ENCODE measurements at places on chromosomes 1 and 21.

- DNase-seq: peak; percentile 72
These were observed 74.9 kb upstream of the ANGPTL1 start for GRCh38 chr1:178945763-178946266.

GRCh38 chr1:118973032-118973431 lies 15.1 kb downstream of the TBX15 start:
- no peak for DNase-seq

GRCh38 chr1:27945020-27945419 lies 10.2 kb downstream of the SMPDL3B start:
- DNase-seq: no peak

DNA sequence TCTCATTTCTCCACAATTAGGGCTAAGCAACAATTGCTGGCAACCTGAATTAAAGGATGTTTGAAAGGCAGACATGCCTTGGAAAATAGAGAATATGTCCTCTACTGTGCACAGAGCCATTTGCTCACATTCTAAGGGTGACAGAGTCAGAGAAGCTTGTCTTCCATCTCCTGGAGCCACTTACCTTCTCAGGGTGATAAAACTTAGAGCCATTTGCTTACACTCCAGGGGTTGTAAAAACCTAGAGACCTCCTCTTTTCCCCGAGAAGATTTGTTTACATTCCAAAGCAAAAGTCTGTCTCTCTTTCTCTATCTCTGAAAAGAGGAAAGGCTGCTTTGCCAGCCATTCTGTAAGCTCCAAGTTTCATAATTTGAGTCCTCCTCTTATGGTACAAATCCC lies 61.3 kb downstream of the LBR start:
- DNase-seq: no peak

DNA sequence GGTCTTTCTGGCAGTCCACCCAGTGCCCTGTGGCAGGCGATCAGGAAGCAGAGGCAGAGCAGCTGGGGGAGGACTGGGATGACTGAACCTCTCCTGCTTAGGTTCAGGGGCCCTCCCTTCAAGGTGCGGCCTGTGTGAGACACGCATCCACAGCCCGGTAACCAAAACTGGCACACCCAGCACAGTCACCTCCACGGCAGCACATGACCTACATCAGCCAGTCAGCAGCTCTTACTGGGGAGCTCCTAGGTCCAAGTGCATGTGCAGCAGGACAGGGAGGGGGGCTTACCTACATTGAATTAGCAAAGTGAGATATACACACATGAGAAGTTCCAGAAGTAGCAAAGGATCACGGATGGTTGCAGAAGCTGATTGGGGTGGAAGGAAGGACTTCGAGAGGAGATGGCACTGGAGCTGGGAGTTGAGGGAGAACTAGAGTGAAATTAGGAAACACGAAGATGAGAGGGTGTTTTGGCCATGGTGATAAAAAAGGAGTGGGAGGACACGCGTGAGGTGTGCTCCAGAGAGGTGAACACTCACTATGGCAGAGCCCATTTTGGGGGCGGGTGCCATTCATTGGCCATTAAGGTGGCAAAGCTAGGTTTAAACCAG lies 51.4 kb upstream of the IRF2BP2 start:
- no peak for DNase-seq

Measured in endodermal cell (in vitro differentiated cells).